ENCODE measurements at places on chromosomes 11 and 22. TPM values are rescaled to one million over a fixed set of nuclear protein-coding genes. Genes with fewer than 3 reads are reported as not detected.

The ABCC8 gene
- total RNA-seq: not detected

DNA sequence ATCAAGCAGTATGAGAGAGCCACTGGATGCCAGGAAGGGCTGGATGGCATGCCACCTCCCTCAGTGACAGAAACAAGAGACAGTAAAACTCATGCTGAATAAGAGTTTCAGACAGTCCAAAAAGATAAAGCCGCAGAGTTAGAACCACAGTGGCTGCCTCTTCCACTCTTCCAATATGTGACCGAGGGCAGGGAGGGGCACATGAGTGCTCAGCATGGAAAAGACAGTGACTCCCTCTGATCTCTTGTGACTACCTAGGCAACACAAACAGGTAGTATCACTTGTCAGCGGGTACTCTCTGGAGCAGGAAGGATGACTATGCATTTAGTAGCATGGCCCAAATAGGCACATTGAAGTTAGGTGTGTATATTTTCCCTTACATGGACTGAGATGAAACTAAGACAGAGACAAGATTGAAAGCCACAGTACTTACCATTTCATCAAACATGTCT lies 295.4 kb downstream of the CADM1 start:
- DNase-seq: no peak

The KRTAP5-1 gene
- not detected for total RNA-seq

The PIWIL4 gene
- total RNA-seq: 0.52 TPM

DNA sequence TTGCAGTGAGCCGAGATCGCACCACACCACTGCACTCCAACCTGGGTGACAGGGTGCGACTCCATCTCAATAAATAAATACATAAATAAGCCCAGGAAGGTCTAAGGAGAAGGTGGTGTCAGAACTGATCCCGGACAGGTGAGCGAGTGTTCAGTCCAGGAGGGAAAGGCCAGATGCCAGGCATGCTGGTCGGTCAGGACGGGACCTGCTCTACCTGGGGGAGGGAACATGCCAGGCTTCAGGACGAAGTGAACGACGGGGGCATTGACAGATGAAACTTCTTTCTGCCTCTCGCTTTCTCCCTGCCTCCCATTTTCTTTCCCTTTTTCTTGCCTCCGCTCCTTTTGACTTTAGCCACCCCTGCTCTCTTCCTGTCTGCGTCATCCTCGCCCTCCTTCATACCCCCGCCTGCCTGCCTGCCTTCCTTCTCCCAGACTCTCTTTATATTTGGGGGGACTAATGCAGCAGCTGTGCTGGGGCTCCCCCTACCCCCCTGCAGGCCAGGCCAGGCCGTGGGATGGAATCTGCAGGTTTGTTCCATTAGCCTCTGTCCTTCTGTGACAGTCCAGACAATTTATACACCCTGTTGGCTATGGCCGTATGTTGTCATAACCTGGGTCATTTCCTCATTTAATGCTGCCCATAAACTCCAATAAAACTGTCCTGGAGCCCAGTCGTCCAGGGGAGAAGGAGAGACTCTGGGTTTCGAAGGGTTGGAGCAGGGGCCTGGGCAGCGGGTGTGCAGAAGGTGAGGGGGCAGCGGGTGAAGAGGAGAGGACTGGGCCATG lies 209.2 kb upstream of the TBCEL start:
- DNase-seq: no peak

DNA sequence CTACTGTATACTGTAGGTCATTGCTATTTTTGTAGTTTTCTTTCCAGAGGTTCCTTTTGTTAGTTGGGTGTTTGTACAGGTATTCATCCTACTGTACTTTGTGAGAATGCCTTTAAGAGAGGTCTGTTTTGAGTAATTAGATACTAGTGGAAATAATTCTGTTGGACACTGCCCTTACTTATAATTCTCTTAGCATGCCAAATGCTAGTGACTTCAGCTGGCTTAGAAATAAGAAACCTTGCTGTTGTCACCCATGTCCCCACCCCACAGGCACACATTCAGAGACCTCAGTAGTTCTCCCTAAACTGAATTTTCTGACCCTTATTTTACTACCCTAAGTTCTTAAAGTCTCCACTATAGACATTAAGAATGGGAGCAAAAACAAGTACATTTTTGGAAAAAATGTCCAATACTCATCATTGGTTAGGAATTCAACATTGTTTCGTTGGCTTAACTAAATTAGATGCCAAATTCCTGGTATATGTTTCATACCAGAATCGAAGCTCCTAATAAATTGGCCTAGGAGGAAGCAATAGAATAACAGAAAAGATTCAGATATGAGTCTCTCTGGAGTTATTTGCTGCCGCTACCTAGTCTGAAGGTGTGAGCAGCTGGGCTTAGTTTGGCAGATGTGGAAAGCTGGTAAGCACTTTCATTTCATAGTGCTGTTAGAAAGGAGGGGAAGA lies 28.4 kb downstream of the ZNF143 start:
- DNase-seq: peak; percentile 56

- no peak for DNase-seq
Measured at GRCh38 chr11:92869716-92870115, 99.7 kb upstream of the MTNR1B start.

The LBHD1 gene
- total RNA-seq: 3.7 TPM

- no peak for DNase-seq
Measured at GRCh38 chr11:118679483-118679882, at the start of gene TREH. TREH (minus strand) TSS chr11:118679650; CDS start chr11:118679627, 23 bp downstream.

DNA sequence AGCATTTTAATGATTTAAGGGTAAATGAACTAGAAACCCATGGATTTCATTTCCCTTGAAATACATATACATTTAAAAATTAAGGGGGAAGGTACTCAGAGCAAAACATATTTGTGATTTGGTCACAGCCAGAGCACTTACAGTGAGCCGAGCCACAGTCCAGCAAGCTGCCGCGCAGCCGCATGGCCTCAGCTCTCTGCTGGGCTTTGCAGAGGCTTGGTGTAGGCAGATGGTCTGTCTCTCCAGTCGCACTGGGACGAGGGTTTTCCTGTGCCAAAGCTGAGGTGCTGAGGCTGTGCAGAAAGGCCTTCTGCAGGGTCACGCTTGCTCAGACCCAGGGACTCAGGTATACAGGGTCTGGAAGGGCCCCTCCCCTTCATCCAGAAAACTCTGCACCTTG lies 367.3 kb downstream of the OPCML start:
- DNase-seq: no peak

GRCh38 chr11:46438211-46438610 lies 46.6 kb upstream of the CHRM4 start:
- DNase-seq: no peak

The MUC2 gene
- total RNA-seq: not detected

DNA sequence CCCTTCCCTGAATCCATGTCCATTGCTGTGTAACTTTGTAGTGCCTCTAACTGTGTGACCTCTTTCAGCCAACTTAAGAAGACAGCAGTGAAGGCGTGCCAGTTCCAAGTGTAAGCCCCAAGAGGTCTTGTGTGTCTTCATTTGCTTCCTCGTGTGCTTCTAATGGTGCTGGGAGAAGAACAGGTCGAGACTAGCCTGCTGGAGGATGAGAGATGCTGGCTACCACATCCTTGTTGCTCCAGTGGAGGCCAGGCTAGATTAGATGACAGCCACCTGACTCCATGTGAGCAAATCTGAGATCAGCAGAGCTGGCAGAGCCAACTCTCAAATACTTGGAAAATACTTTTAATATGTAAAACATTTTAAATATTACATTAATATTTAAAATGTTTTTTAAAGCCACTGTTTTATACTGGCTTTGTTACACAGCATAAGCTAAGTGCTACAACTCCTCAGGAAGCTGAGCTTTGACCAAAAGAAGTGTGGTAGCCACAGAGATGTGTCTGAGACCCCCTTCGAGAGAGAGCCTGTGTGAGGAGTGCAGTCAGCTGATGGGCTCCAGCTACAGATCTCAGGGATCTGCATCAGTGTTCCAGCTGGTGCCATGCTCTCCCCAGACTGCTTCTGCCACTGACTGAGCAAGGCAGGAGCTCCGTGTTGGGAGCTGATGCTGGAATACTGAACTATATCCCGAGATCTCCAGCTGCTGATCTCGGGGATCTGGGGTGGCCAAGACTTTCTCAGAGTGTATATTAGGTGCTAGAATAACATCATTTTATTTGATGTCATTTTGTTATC lies 8.9 kb downstream of the KCNJ11 start:
- no peak for DNase-seq

- no peak for DNase-seq
Measured at GRCh38 chr11:74687237-74688023, 43.8 kb downstream of the CHRDL2 start.

- DNase-seq: no peak
Measured at GRCh38 chr11:111097191-111097590, 148.3 kb upstream of the POU2AF2 start.

- no peak for DNase-seq
Measured at GRCh38 chr22:33962409-33962808, 42.1 kb upstream of the LARGE1 start.

DNA sequence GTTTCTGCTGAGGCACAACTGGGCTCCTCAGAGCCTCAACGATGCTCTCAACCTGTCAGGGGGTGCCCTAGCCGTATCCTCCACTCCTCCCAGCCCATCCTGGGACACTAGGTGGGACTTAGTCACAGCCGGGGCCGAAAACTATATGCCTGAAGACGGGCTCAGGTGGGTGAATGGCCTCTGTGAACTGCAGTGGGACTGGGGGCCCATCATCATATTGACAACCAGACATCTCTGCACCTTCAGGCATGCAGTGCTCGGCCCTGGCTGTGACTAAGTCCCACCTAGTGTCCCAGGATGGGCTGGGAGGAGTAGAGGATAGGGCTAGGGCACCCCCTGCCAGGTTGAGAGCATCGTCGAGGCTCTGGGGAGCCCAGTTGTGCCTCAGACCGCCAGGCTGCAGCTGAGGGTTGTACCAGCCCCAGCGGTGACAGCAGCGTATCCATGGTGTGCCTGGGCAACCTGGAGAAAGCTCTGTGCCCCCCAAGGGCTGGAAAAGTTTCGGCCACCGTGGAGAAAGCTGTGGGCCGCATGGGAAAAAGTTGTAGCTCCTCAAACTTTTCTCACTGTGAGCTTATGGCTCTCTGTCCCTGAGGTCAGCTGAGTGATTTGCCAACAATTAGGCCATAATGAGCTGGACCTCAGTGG lies 88.9 kb downstream of the RRM1 start:
- no peak for DNase-seq

GRCh38 chr11:69508974-69509373 lies 27.5 kb downstream of the LINC01488 start:
- DNase-seq: no peak

- no peak for DNase-seq
Measured at GRCh38 chr11:19817265-19817851, 104.7 kb downstream of the NAV2 start.

DNA sequence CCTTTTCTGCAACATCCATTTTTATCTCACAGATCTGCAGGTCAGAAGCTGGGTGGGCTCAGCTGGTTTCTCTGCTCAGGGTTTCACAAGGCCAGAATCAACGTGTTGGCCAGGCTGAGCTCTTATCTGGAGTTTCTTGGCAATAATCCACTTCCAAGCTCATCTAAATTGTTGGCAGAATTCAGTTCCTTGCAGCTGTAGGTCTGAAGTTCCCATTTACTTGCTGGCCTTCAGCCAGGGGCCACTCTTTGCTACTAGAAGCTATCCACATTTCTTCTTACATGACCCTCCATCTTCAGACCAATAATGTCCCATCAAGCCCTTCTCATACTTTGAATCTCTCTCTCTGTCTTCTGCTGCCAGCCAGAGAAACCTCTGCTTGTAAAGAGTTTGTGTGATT lies 103.5 kb downstream of the WNT11 start:
- no peak for DNase-seq

DNA sequence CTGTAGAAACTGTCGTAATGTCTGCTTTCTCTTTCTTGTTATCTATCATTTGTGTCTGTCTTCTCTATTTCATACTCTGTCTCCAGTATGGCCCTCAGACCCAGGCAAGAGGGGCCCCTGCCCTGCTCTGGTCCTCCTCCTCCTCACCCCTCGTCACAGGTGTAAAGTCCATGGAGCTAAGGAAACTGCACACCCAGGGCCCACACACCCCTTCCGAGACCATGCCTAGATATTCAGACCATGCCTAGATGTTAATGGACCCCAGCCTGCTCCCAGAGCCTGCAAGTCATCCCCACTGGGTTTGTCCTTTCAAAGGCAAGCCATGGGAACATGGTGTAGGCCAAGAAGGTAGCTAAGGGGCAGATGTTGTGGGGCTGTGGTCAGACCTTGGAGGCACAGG lies 24.1 kb upstream of the ANO1 start:
- no peak for DNase-seq

DNA sequence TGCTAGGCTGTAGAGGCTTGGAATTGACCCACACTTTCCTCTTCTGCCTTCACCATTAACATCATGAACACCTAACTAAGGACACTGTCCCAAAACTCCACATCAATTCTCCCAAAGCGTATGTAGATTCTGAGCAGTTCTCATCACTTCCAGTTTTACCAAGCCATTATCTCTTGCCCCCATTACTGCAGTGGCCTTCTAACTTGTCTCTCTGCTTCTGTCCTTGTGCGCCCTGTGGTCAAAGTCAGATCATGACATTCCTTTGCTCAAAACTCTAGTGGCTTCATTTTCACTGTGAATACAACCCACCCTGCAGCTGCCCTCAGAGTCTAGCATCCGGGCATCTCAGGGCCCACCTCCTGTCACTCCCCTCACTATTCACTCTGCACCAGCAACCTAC lies 13.1 kb upstream of the TOP3B start:
- no peak for DNase-seq

DNA sequence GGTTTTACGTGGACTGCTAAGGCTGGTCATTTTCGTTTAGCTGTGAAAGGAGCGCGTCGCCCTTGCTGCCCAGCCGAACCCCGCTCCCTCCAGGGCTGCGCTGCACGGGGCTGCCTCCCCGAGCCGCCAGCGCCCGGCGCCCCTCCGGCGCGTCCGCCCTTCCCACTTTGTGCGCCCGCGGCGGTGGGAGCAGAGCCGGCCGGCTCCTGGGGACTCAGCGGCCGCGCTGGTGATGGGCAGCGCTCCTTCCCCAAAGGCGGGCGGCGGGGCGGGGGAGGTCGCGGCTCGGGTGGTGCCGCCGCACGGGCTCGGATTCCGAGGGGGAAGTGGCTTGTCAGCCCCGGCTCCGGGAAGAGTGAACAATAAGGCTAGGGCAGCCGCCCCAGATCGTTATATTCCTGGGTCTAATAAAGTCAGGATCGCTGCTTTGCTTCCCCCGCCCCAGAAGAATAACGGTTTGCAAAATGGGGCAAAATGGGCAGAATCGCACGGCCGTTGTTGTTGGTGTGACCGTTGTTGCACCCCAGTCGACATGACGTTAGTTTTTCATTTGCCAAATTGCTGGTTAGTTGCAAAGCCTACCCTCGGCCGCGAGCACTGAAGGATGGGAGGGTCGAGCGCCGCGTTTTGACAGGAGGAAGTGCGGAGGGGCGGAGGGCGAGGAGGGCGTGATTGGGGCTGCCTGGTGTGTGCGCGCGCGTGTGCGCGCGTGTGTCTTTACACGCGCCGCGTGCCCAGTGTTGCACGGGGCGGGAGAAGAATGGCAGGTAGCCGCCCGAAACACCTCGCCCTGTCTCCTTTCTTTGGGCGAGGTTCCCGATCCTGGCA lies 745 bp downstream of the NCAM1 start:
- DNase-seq: peak; percentile 26

All from LHCN-M2 (cell line).